Heart right ventricle (tissue), 16 donors: ENCODE measurements at places on chromosomes 6 and 20. TPM values are rescaled to one million over a fixed set of nuclear protein-coding genes. Genes with fewer than 3 reads are reported as not detected.
A peak's percentile ranks its signal among the peaks of the same experiment; 100 is the strongest.

GRCh38 chr20:46157625-46158024 is 39.5 kb downstream of the CD40 start:
- no peak for DNase-seq

DNA sequence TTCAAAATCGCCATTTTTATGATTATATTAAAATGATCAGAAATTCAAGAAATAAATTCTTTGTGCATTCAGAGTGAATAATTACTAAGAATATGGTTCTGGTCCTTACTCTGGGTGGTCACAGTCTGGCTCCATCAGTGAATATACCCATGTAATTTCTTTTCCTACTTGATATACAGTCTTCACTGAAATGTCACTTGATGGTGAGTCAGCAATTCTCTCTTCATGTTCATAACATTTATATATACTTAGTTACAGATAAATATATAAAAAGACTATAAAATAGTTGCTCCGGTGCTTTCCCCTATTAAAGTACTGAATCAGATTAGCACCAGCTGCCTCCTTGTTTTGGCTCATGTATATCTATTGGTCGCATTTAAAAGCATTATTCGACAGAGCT is 56.4 kb upstream of the MTRF1L start:
- DNase-seq = no peak

GRCh38 chr6:49556429-49556837 is 6.0 kb downstream of the C6orf141 start:
- DNase-seq = no peak

DNA sequence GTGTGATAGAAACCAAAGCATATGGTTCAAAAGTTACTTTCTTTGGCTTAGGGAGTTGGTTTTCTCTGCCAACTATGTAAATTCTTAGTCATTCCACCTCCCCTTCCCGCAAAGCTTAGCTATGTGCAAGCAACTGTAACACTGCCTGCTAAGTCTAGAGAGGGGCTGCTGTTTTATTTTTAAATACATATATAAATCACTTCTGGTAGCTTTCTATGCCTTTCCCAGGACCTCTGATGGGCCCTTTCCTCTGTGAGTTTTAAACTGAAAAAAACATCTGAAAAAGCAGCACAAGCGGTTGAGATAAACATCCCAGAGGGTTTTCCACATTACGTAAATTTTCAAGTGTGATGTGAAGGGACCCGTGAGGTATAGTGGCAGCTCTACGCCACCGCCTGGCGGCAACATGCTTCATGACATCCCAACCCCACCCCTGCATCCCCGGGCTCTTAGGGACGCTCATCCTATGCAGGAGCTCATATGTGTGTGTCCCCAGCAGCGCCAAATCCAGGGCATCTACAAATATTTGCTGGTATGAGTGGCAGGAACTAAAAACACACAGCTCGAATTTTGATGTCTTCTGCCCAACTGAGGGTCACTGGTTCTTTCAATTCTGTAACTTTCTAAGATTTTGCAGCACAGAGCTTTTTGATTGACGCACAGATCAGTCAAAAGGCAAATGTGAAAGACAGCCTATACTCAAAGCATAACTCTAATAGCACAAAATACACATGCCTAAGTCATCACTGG is 12.7 kb downstream of the SAYSD1 start:
- no peak for DNase-seq

- no peak for DNase-seq
Measured at GRCh38 chr20:41905199-41905598, 287.0 kb upstream of the CHD6 start.

DNA sequence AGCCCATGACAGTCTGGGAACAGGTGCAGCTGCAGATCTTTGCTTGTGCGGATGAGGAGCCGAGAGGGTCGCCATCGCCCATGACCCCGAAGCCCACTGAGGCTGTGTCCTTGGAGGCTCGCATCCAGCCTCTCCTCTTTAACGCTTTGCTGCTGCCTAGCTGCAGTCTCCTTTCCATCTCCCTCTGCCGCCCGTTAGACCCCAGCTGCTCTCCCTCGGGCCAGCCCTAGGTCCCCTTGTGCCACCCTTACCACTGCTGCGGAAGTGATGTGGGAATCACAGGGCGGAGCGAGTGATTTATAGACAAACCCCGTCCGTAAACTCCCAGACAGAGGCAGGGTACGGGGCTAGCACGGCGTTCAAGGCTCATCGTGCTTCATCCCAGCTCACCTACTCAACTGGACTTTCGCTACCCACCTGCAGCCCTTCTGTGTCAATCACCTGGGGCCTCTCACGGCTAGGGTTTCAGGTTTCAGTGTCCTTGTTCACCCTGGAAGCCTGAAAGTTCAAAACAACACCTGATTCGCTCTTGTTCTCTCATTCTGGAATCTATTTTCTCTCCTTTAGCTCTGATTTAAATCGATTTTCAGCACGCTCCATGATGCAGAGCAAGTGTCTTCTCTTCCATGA is 76.1 kb downstream of the PAX1 start:
- DNase-seq = no peak

- no peak for DNase-seq
Measured at GRCh38 chr6:117627533-117627932, 25.2 kb upstream of the GOPC start.

- DNase-seq = no peak
Measured at GRCh38 chr20:23003881-23004460, 31.1 kb upstream of the SSTR4 start.

GRCh38 chr6:2998998-2999617 is 586 bp upstream of the NQO2 start:
- no peak for DNase-seq

- no peak for DNase-seq
Measured at GRCh38 chr6:119296036-119297035, 53.2 kb downstream of the MAN1A1 start.

- DNase-seq = no peak
Measured at GRCh38 chr20:9342651-9343050, 171.7 kb upstream of the LAMP5 start.

DNA sequence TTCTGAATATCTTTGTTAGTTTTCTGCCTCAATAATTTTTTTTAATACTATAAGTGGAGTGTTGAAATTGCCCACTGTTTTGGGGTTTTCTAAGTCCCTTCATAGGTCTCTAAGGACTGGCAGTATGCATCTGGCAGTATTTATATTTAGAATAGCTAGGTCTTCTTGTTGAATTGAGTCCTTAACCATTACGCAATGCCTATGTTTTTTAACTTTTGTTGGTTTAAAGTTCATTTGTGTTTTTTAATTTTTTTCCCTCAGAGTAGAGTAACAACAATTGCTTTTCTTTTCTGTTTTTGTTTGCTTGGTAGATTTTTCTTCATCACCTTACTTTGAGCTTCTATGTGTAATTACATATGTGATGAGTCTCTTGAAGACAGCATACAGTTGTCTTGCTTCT is 375.9 kb upstream of the EYS start:
- DNase-seq = no peak

DNA sequence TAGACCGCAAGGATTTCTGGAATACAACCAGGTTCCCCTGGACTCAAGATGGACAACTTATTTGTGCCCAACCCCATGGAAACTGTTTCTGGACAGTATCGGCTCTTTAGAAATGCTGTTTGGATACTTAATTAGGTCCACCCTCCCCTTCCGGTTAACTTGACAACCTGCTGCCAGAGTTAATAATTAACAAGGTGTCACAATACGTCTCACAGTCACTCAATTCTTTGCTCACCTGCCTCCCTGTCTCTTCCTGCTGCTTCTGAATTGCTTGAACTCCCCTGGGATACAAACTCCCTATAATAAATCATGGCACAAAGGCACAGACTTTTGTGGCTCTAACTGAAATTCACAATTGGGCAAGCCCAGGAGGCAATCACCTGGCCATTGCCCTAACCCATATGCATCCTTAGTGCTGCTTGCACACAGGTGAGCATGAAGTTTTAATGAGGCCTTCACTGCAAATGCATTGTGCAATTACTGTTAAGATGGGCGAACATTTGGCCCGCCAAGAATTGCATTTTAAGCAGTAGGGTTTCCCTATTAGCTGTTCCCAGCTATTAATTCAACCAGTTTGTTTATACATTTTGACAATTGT is 504.4 kb upstream of the NOX3 start:
- no peak for DNase-seq

GRCh38 chr6:79608334-79609224 is 22.6 kb upstream of the SH3BGRL2 start:
- DNase-seq = no peak

- DNase-seq = no peak
Measured at GRCh38 chr6:105014448-105014847, 57.5 kb downstream of the LIN28B start.

- DNase-seq = no peak
Measured at GRCh38 chr6:46921059-46921458, 679 bp downstream of the ADGRF5 start.

GRCh38 chr20:51756653-51757052 is 11.5 kb downstream of the ATP9A start:
- no peak for DNase-seq

DNA sequence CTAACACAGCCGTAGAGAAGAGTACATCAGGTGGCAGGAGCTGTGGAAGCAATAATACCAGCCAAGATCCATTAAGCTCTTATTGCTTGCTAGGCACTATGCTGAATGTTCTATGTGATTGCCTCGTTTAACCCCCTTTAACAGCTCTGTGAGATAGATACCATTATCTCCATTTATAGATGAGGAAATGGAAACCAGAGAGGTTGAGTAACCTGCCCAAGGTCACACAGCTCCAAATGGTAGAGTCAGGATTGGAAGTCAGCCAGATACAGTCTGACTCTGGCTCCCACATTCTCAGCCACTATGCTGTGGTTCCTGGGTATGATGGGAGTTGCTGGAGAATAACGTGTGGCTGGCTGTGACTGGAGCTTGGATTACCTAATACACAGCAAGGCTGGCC is 92.4 kb downstream of the DLGAP4 start:
- no peak for DNase-seq

DNA sequence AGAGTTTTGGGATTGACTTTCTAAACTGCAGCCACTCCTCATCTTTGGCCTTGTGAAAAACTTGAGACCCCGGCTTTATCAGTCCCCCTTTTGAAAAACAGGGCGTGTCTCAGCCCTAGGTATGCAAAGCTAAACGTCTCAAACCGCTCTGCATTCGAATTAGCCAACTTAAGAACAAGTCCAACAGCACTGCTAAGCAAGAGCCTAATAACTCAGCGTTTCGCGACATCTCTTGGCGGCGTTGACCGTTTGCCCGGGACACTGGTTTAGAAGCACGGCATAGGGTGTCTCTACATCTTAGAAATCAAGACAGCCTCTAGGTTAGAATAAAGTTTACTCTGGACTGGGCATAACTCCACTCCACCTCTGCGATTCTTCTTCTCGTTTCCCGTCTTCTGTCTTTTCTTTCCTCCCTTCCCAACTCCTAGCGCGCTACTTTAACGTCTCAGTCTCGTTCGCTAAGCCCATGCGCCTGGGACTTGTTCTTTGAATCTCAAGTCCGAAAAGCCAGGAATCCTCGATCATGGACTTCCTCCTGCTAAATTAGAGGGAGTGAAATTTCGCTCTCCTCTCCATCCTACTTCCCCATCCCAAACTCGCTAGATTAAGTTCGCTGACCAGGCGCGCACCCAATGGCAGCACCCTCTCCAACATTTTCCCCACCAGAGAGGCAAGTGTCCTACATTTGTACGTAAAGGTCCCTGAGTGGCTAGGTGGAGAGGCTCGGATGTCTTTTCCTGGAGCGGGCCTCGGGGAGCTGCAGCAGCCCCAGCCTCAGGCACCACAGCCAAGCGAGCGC is 10.5 kb upstream of the TFAP2A start:
- DNase-seq = no peak

DNA sequence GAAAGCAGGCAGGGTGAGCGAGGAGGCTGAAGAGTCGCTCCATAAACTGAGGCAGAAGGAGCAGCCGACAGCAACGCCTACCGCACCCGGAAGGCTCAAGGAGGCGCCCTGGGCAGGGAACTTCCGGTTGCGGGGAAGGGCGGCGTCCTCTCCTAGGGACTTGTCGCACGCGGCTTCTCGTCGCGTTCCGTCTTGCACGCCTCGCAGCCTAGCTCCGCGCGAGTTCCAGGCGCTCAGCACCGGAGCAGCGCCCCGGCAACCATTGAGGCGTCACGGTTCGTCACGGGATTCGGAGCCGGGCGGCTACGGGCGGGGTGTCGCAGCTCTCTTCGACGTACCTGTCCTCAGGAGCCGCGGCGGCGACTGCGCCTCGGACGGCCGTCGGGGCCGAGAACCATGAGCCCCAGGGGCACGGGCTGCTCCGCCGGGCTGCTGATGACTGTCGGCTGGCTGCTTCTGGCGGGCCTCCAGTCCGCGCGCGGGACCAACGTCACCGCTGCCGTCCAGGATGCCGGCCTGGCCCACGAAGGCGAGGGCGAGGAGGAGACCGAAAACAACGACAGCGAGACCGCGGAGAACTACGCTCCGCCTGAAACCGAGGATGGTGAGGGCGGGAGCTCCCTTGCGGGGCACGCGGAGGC is at the start of gene SPACA1:
TSS of gene SPACA1 (plus strand) at position 332 of the 641 bp plus-strand sequence. CDS start at position 397, 65 bp downstream.
- DNase-seq = peak; percentile 10

GRCh38 chr6:148972481-148972880 is 225.7 kb downstream of the UST start:
- DNase-seq = no peak

DNA sequence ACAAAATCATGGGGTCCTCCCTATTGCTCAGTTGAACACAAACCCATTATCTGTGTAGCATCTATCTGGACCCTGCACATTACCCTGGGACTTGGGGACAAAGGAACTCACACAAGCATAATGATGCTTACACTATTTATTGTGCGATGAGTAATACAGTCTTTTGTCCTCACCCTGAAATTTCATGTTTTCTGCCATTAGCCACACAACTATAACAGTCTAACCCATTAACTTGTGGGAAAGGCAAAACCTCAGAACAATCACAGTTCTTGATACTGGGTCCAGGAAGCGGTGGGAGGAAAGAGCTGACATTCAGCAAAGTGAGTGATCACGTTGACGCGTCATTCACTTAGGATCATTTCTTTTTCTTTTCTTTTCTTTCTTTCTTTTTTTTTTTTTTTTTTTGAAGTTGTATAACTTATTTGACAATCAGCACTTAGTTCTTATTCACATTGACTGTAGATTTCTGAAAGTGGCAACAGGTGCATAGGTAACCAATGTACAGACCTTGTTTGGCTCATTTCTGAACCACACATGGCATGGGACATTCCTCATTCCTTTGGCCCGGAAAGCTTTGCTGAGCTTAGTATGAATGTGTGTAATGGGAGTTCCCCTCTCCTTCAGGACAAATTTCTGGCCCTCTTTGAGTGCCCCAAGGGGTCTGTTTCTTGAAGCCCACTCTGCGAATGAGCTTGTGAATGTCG is 94.8 kb upstream of the CNKSR3 start:
- no peak for DNase-seq

- no peak for DNase-seq
Measured at GRCh38 chr6:128574402-128574801, 54.0 kb upstream of the PTPRK start.

GRCh38 chr6:90072501-90072900 is 178.2 kb downstream of the GJA10 start:
- DNase-seq = no peak

HLA-DRB5 gene
- 46.9 TPM for total RNA-seq

LZTS3 gene
- 27.0 TPM for total RNA-seq

GPX5 gene
- not detected for total RNA-seq

DLK2 gene
- total RNA-seq = 5.1 TPM

CCN6 gene
- not detected for total RNA-seq
